ENCODE measurements at places on chromosomes 5 and 9.

DNA sequence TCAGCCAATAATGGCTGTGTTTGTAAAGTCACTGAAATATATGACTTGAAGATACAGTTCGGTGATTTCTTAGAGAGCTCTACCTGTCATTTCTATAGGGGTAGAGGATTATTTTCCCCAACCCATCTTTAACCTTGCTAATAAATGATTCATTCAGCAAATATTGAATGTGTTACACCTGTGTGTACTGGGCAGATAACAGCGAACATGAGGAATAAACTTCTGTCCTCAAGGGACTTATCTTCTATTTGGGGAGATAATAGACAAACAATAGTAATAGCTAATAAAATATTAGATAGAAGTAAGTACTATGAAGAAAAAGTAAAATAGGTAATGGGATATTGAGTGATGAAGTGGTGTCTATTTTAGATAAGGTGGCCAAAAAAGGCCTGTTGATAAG is 9.3 kb downstream of the TTC23L start:
- DNase-seq, result no peak

GRCh38 chr5:89728134-89728533 is 681.4 kb downstream of the CETN3 start:
- DNase-seq, result no peak

DNA sequence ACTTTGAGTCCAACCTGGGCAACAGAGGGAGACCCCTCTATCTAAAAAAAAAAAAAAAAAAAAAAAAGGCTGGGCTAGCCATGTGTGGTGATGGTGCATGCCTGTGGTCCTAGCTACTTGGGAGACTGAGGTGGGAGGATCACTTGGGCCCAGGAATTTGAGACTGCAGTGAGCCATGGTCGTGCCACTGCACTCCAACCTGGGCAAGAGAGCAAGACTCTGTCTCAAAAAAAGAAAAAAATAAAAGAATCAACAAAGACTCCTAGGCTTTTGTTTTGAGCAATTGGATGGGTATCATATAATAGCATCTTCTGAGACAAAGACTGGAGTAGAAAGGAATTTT is 481.7 kb upstream of the PAPPA start:
- DNase-seq, result no peak

DNA sequence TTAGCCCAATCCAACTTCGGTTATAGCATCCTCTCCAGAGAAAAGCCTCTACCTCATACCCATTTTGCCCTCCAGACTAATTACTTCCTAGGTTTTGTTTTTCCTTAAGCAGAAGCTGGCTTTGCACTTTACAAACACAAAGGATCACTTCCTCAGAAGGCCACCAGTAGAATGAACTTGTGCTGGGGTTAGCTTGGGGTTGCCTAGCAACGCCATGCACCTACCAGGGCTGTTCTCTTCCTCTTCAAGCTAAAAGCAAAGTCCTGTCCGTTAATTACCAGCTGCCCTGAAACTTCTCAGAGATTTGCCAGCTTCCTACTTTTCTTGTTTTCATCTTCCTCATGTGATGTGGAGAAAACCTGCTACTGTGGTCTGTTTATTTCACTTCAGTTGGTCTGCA is 132.0 kb upstream of the WWC1 start:
- no peak for DNase-seq

- DNase-seq, result no peak
These were observed 74.9 kb upstream of the HTR4 start for GRCh38 chr5:148729182-148729581.

- DNase-seq, result no peak
These were observed 166.8 kb downstream of the MUSK start for GRCh38 chr9:110835404-110835803.

GRCh38 chr5:149216496-149216895 is 55.2 kb upstream of the AFAP1L1 start:
- DNase-seq, result no peak

- no peak for DNase-seq
These were observed 19.6 kb downstream of the ROR2 start for GRCh38 chr9:91930475-91930874.

GRCh38 chr5:144481861-144482260 is 311.2 kb downstream of the KCTD16 start:
- no peak for DNase-seq

GRCh38 chr5:110956280-110956912 is 115.1 kb upstream of the TSLP start:
- DNase-seq, result no peak

- DNase-seq, result no peak
These were observed 4.1 kb downstream of the LRSAM1 start for GRCh38 chr9:127455324-127455992.

GRCh38 chr9:134136118-134136995 is 475 bp downstream of the WDR5 start:
- peak; percentile 26 for DNase-seq

- DNase-seq, result no peak
These were observed 3.6 kb upstream of the ARAP3 start for GRCh38 chr5:141685591-141685990.

DNA sequence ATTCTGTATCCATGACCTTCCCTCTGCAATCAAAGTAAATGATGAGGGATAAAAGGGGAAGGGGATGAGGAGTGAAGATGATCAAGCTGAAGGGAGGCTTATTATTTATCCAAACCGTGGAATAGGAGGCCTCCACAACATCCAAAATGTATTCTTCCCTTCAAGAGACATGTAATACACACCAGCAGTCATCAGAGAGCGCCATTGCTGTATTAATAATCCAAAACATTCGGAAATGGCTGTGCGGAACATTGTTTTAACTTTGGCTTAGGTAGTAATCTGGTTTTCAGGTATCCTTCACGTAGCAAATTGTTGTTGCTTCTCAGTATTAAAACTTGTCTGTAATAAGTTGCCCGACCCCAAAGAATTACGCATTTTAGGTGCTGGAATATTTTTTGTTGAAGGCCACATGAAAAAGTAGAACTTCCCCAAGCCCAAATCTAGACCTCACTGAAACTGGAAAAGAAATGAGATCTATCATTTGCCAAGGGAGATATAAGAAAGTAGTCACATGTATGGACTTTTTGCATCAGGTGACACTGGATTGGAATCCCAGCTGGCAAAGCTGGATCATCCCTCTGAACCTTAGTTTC is 2.6 kb upstream of the BOD1 start:
- peak; percentile 61 for DNase-seq

DNA sequence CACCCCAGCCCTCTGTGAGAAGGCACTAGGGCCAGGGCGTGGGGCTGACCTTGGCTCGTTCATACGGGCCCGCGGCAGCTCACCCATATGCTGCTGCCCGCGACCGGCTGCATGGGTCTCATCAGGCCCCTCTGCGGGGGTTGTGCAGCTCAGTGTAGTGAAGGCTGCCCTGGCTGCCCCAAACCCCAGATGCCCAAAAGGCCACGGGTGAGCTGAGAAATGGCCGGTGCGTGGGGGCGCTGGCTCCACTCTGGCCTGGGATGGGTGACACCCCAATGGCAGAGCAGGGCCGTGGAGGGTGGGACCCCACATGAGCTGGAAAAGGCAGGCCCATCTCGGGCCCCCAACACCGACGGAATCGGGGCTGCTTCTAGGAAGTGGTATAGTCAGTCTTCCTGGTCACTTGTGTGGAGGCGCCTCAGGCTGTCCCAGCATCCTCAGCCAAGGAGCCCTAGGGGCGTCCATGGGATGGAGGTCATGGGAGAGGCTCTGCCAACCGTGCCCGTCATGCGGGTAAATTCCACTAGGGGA is 19.4 kb upstream of the LRRC14B start:
- DNase-seq, result no peak

DNA sequence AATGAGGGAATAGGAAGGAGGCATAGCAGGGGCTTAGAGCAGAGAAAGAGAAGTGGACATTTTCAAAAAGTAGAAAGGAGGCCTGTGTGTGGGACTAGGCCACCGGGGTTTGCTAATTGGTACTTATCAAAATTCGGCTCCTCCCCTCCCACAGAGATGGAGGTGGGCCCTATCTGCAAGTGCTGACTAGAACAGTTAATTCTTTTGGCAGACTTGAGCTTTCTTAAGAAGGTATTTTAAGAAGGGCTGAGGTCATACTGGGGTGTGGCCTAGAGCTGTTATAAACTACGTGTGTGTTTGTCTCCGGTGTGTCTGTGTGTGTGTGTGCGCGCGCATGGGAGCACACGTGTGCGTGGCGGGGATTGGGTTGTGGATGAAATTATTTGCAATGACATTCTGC is 1086.5 kb downstream of the EFNA5 start:
- no peak for DNase-seq

DNA sequence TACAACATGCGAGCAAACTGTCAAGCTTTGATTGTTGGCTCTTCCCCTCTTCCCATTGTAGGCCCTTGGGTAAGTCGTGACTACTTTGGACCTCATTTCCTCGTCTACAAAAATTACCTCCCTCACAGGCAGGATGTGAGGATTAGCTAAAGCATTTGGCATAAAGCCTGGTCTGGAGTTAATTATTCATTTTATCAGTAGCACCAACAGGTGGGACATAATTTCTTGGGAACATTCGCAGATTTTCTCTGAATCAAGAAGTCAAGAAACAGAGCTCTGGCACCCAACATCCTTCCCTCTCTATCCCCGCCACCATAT is 39.9 kb upstream of the SEMA6A start:
- no peak for DNase-seq

DNA sequence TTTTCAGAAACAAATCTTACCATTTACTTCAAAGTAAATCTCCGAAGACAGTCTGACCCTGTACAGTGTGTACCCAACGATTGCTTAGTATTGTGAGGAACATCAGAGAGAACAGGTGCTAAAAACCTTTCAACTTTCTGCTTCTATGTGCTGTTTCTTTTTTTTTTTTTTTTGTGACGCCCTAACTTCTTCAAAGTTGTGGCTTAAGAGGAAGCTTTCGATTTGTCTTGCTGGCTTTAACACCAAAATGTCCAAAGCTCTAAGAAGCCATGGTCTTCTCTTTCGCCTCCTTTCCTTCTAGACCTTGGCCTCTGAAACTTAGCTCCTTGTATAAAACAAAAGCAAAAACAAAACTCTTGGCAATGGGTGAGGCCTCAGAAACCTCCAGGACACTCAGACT is 1.2 kb downstream of the TNFSF8 start:
- DNase-seq, result no peak

DNA sequence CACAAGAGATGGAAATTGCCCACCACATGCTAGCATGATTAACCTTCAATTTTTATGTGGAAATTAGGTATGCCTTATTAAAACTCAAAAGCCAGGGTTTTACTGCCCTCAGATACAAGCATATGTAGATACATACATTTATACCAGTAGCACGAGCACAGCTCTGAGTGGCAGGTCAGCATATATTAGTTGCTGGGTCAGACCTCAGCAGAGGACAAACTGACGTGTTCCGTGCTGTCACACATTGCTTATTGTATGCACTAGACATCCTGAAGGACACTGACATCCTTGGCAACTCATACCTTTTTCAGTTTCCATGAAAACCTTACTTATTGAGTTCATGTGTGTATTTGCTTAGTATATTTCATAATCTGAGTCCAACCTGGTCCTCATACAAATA is 307.7 kb downstream of the TLE1 start:
- DNase-seq, result no peak

GRCh38 chr9:76911971-76912370 is 6.1 kb upstream of the PRUNE2 start:
- DNase-seq, result no peak

- no peak for DNase-seq
These were observed 37.1 kb upstream of the FAM169A start for GRCh38 chr5:74903165-74903787.

DNA sequence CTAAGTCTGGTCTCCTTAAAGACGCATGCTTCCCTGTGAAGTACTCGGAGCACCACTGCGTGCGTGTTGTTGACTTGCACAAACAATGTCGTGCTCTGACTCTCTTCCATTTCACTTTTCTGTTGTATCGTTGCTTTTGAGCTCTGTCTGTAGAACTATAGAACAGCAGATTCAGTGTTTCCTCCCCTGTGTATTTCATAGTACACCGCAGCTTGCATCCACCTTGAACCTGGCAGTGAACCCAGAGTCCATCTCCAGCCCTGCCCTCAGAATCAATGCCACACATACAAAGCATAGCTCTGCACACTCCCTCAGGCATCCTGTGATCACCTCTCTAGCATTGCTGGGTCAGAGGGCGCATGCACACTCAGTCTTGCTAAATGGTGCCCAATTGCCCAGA is 37.2 kb upstream of the ADAMTS2 start:
- DNase-seq, result no peak

DNA sequence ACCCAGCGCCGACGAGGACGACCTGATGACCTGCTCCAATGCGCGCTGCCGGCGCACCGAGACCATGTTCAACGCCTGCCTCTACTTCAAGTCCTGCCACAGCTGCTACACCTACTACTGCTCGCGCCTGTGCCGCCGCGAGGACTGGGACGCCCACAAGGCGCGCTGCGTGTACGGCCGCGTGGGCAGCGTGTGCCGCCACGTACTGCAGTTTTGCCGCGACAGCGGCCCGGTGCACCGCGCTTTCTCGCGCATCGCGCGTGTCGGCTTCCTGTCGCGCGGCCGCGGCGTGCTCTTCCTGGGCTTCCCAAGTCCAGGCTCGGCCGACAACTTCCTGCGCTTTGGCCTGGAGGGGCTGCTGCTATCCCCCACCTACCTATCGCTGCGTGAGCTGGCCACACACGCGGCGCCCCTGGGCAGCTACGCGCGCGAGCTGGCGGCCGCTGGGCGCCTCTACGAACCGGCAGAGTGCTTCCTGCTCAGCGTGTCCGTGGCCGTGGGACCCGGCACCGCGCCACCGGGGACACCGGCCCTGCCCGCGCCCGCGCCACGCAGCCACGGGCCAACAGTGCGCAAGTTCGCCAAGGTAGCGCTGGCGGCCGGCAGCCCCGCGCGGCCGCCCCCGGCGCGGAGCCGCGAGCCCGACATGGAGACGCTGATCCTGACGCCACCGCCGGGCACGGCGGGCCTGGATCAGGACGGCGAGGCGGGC is 2.7 kb upstream of the PHPT1 start:
- DNase-seq, result no peak

DNA sequence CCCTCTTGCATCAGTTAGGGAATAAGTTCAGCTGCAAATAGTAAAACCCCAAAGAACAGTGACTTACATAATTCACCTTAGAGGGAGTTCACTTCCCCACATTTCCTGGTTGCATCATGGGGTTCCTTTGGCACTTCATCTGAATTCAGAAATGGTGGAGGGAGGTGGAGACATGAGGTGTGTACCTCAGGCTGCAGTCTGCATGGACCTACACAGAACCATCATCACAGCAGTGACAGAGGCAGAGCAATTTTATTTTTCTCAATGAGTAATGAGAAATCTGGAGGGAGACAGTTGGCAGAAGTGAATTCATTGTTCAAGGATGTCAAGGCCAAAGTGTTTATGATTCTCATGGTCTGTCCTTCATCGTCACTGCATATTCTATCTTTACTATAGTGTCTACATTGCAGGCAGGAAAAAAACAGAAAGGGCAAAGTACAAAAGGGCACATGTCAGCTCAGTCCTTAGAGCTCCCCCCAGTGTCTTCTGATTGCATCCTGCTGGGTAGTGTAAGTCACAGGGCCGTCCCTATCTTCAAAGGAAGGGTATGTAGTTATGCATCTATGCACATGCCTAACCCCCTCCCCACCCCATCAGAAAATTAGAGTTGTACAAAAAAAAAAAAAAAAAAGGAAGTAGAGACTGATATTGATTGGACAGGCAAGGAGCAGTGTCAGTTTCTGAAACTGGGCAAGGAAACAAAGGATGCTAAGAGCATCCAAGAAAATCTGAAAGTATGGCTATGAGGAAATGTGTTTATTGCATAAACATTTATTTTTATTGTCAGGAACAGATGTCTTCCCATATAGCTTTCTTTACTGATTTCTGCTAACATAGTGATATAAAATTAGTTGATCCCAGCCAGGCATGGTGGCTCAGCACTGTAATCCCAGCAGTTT is 132.7 kb upstream of the APC start:
- DNase-seq, result peak; percentile 42
